ENCODE measurements at places on chromosomes 13 and 19. TPM values are rescaled to one million over a fixed set of nuclear protein-coding genes. Genes with fewer than 3 reads are reported as not detected.

DNA sequence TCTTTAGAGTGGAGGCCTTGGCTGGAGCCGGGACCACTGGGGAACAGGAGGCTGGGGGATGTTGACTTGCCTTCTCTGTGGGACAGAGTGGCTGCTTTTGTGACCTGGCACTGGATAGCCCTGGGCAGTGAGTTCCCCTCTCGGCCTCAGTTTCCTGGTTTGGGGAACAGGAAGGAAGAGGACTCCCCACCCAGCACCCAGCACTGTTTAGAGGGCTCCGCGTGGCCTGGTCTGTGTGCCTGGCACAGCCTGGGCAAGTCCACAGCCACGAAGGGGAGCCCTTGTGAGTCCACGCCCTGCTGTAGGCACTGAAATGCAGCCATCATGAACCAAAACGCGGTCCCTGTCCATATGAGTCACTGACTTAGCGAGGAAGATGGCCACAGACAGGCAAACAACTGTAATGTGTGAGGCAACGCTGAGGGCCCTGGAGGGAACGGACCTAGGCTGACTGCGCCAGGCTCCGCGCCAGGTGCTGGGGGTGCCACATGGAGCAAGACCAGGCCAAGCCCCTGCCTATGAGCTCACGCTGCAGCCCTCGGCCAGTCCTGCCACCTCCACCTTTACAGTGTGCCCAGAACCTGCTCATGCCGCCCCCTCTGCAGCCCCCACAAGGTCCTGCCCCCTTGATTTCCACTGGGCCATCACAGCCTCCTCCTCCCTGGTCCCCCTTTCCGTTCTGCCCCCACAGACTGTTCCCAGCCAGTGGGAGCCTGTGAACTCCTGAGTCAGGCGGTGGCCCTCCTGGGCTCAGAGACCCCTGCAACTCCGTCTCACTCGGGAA is 35.5 kb downstream of the PAK4 start:
- no peak for DNase-seq

DNA sequence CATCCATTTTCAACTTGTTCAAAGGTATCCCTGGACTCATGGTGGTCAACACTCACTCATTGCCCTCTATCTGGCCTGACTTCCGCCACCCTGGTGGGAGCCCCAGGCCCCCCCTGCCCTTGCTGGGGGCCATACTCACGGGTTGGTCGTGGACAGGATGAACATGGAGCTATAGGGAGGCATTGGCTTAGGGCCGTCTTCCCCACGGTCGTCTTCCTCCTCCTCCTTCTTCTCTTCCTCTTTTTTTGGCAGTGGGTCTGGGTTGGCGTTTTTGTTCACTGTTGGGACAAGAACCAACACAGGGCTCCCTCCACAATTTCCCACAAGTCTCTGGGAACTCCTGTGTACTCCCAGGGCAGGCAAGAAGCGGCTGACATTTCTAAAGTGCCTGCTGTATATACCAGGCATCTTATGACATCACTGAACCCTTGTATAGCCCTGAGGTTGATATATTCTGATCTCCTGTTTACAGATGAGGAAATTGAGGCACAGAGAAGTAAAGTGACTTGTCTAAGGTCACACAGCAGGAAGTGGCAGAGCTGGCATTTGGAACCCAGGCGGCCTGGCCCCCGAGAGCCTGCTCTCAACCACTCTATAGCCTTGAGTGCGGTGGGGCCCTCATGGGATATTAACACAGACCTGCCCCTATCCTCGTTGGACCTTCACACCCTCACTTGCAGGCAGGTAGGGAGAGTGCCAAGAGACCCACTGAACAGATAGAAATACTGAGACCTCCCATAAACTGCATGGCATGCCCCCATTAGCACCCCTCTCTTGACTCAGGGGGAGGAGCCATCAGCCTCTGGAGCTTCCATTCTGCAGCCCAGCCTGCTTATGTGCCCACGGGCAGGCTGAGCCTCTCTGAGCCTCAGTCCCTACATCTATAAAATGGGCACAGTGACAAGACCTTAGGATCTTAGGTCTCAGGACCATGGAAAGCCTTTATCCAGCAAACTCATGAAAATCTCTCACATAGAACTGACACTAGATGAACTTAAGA is 135.0 kb downstream of the IER2 start:
- DNase-seq, result no peak

The CFD gene
- total RNA-seq, result 17.9 TPM

- no peak for DNase-seq
These were observed 416.4 kb downstream of the DCT start for GRCh38 chr13:94063096-94063495.

- DNase-seq, result no peak
These were observed 33.7 kb upstream of the OLFM4 start for GRCh38 chr13:52994865-52995264.

DNA sequence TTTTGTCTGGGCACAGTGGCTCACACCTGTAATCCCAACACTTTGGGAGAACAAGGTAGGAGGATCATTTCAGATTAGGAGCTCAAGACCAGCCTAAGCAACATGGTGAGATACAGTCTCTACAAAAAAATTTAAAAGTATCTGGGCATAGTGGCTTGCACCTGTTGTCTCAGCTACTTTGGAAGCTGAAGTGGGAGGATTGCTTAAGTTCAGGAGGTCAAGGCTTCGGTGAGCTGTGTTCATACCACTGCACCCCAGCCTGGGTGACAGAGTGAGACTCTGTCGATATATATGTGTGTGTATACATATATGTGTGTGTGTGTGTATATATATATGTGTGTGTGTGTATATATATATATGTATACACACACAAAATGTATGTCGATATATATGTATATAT is 833.0 kb downstream of the PCDH9 start:
- no peak for DNase-seq

The ZNF665 gene
- total RNA-seq, result 3.3 TPM

The MEDAG gene
- 21.0 TPM for total RNA-seq

DNA sequence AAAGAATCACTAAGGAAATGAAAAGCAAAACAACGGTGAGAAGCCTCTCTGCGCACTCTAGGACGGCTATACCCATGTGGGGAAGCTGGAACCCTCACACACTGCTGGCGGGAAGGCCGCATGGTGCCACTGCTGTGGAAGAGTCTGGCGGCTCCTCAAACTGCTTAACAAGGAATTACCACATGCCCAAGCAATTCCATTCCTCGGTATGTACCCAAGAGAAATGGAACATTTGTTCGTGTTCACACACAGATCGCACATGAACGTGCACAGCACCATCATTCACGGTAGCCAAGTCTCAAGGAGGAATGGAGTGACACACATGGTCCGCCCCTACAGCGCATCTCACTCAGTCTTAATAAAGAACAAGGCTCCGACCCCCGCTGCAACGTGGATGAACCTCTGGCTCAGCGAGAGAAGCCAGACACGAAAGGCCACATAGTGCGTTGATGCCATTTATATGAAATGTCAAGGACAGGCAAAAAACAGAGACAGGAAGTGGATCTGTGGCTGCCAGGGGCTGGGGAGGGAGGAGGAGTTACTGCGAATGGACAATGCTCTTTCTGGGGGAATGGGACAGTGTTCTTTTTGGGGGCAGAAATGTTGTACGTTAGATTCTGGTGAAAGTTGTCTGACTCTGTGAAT is 7.6 kb downstream of the CAPS start:
- DNase-seq, result no peak

DNA sequence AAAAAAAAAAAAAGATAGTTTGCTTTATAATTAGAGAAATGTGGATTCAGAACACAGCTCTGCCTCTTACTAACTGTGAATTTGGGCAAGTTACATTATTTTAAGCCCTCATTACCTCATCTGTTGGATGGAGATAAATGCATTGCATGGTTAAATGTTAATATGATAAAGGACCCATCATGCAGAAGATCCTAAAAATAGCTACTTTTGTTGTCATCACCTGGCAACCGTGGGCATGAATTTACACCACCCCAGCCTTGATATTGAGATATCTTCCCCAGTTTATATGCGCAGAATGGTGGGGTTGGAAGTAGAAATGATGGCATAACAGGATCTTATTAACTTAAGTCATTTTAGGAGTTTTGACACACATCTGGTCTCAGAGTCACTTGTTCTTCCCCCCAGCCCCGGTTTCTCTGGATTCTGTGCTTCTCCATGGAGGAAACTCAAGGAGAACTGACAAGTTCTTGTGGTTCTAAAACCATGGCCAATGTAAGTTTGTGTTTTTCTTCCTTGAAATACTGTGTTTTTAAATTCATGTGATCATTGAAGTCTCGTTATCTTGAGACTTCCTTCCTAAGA is 8.9 kb downstream of the ZNF546 start:
- DNase-seq, result no peak

DNA sequence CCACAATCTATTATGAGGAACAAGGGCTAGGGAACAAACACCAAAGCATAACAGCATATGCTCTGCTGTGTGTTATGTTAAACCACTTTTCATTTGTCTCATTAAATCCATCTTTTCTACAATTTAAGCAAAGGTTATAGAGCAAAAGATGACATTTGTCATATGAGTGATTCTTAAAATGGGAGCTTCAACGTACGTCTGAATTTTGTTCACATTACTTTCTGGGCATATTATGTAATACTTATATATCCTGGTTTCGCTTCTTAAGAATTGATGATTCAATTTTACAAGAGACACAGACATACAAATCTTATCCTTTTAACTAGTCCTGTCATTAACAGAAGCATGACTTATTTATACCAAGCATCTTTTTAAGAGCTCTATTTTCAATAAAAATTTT is 3.3 kb upstream of the TPP2 start:
- no peak for DNase-seq

The CTXN1 gene
- total RNA-seq, result 21.8 TPM

The MEIOSIN gene
- total RNA-seq, result not detected

The CAPN12 gene
- total RNA-seq, result 0.40 TPM

DNA sequence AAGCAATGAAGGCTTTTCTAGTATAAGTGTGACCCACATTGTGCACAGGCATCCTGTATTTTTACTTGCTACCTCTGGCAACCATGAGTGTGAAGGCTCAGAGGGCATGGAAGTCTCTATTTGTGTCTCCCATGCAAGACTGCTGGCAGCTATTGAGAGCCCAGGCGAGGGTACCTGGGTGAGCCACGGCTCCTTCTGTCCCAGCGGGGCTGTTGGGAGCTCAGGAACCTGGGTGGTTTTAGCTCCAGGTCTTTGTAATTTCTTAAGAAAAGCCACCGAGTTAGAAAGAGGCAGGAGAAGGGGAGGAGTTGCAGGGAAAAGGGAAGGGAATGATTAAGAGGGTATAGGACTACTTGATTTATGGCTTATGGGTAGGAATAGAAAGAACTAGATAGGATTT is 190.4 kb upstream of the SOX1 start:
- peak; percentile 43 for DNase-seq

DNA sequence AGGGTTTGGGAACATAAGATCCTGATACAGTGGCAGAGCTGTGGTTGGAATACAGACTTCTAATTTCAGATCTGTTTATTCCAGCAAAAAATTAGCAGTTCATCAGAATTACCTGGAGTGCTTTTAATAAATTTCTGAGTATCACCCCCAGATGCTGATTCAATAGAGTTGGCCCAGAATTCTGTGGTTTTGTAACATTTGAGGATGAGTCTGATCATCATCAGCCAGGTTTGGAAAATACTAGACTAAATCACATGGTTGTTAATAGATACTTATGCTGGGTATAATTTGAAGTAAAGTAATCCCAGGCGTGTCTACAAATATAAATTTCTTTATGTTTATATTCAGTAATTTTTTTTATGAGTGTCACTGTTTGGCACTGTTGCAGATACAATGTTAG is 4.8 kb downstream of the USPL1 start:
- no peak for DNase-seq

The ZNF723 gene
- total RNA-seq, result not detected

The ZNF541 gene
- total RNA-seq, result not detected

The MBD3L2 gene
- not detected for total RNA-seq

DNA sequence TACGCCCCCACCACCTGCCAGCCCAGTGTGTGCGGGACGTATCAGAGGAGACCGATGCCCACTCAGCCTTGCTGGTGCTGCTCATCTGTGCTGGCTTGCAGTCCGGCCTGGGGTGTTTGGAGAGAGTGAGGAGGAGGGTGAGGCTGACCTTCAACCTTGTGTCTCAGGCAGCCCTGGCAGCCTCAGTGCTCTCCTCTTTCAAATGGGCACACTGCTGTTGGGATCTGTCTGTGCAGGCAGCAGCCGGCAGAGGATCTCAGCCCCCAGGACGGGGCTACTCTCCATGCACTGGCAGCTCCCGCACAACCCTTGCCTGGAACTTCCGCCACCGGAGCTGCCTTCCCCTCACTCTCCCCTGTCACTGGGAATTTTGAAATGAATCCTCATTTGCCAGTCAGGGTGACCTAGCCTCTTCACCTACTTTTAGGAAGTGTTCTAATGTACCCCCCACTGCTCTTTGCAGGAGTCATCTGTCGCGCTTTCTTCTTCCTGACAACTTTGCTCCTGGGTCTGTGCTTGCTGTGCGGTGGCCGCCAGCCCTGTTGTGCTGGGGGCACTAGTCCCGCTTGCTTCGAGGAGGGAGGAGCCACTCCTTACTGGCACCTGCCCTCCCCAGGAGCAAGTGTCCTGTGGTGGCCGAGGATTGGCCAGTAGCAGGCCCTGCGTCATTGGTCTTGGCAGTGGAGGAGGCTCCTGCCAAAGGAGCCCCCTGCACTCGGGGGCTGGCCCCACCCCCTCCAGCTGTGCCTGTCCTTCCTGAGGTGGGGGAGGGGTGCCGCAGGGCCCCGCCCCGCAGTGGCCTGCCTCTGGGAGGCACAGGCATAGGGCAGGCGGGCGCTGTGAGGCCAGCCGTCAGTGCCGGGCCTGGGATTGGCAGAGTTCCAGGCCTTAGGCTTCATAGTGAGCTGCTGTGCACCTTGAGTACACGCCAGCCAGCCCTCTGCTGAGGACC is 53.4 kb downstream of the TSSK6 start:
- peak; percentile 77 for DNase-seq

DNA sequence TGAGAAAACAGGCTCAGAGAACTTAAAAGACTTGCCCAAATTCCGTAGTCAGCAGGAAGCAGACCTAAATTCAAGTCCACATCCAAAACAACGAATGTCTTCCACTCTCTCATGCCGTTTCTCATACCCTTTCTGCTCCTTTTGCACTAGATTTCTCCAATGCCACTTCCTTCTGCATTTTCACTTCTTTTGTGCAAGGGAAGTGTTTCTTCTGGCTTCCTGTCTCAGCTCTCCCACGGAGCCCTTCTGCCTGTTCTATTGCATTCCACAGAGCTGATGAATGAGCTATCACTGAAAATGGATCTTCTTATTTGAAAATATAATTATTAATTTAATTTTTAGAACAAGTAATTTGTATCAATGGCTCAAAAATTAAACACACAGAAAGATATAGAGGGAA is 56.1 kb upstream of the STK24 start:
- DNase-seq, result no peak

The SCN1B gene
- total RNA-seq, result 5.7 TPM

The KEAP1 gene
- total RNA-seq, result 69.3 TPM

GRCh38 chr13:64591971-64592370 is 2638.2 kb downstream of the PCDH9 start:
- no peak for DNase-seq

DNA sequence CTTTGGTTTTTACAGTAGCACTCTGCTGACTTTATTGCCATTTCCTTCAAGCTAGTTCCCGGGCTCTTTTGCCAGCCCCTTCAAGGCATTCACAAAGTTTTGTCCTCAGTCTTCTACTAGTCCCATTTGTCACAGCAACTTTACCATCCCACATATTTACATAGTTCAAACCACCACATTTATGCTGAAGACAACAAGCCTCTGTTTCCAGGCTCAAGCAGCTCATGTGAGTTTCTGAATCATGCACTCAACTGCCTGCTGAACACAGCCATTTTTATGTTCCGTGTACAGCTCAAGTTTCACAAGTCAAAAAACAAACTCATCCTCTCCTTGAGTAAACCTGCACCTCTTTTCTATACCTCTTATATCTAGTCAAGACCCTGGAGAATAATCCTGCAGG is 977.0 kb upstream of the SLC10A2 start:
- no peak for DNase-seq
